Endodermal cell (in vitro differentiated cells): ENCODE measurements at places on chromosomes 6 and 20. TPM values are rescaled to one million over a fixed set of nuclear protein-coding genes. Genes with fewer than 3 reads are reported as not detected.

CCN6 gene
- total RNA-seq = not detected in 2 replicates

COX4I2 gene
- not detected in 2 replicates for total RNA-seq

RIN2 gene
- 6.4 to 17.6 TPM (median 17.0 TPM) in 3 replicates for total RNA-seq

DOK5 gene
- 3.1 to 4.6 TPM (median 3.1 TPM) in 3 replicates for total RNA-seq

LBP gene
- 0.18 TPM in 1 of 3 replicates, not detected in the others for total RNA-seq

MAK gene
- 0.18 to 0.33 TPM (median 0.32 TPM) in 3 replicates for total RNA-seq
